ENCODE measurements at places on chromosomes 4 and X.

DNA sequence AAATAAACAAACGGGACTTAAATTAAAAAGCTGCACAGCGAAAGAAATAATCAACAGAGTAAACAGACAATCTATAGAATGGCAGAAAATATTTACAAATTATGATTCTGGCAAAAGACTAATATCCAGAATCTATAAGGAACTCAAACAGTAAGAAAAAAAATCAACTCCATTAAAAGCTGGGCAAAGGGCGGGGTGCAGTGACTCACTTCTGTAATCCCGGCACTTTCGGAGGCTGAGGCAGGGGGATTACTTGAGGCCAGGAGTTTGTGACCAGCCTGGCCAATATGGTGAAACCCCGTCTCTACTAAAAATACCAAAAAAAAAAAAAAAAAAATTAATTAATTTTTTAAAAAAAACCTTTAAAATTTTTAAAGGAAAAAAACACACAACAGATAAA is 109.0 kb downstream of the ATP11C start:
- no peak for DNase-seq

DNA sequence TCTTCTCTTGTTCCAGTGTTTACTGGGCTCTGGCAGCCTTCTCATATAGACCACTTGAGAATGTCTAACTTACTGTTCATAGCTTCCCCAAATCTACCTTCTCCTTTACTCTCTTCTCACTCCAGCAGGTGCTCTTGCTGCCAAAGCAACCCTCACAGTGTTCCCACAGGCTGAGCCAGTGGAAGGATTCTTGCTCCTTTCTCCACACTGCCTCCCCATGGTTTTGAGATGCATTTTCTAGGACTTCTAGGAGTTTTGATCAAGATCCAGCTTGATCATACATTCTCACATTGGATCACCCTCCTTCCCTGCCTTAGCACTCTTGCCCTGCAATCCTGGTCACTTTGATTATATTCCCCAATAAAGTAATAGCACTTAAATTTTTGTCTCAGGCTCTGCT is 230.8 kb downstream of the TMEM47 start:
- DNase-seq = no peak

- DNase-seq = no peak
These were observed 10.8 kb upstream of the C4orf54 start for GRCh38 chr4:99668472-99668871.

DNA sequence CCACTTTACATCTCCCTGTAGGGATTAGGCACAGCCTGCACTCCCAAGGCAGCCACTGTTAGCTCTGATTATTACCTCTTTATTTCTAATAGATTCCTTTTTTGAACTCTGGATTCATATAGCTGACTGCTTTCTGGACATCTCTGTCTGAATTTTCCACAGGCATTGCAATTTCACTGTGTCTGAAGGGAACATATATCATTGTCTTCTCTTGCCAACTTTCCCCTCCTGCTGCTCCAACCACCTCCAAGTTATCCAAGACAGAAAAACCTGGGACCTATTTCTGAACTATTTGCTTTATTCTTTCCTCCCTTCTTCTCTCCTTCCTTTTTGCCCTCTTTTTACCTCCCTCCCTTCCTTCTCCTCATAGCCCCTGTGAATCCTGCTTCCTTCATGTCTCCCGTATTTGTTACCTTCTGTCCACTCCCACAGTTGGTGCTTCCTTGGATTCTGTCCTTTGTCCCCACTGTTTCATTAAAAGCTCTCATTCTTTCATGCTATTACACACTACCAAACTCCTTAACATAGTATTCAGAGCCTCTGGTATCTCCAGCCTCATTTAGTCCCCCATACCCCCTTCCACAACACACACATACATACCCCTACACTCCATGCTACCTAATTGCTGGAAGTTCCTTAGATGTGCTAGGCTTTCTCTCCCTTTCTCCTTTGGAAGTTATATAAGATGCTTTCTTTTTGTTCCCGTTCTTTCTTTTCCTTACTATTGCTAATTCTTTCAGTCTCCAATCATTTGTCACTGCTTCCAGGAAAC is 34.7 kb downstream of the FGF2 start:
- no peak for DNase-seq

DNA sequence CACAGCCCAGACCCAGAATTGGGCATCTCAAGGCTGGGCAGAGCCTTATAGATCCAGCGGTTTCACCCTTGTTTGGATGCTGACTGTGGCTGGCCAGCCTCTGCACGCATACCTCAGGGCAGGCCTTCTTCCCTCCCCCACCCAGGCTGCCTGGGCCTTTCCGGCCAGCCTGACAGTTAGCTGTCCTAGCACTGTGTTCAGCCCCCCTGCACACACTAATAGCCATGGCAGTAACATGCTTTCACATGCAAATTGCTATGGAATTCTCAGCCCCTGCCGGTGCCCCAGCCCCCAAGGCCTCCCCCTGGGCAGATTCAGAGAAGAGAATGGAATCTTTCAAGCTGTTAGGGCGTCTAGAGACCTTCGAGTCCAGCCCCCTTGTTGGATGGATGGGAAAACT is 17.7 kb downstream of the EFNB1 start:
- no peak for DNase-seq

- DNase-seq = no peak
These were observed 75.1 kb upstream of the DDX3X start for GRCh38 chrX:41258871-41259270.

GRCh38 chrX:65596270-65597034 is 61.9 kb upstream of the LAS1L start:
- peak; percentile 33 for DNase-seq

DNA sequence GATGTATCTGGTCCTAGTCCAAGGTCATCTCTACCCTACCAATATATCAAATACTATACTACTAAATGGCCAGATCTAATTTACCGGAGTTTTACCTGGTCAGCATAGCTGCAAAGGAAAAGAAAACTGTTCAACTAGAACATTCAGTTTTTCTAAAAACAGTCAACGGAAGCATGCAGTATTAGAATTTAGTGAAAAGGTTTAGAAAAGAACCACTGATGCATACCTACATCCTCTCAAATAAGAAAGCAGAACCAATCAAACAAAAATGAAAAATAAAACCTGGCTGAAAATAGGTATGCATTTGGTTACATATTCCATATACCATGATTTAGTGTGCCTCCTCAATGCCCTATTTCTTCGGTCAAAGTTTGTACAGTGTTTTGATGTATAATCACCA is 140.0 kb downstream of the CHM start:
- DNase-seq = no peak

GRCh38 chrX:131061306-131061705 is 3.2 kb downstream of the ARHGAP36 start:
- DNase-seq = no peak

- DNase-seq = peak; percentile 36
These were observed 27.8 kb downstream of the PIR start for GRCh38 chrX:15465347-15465746.

DNA sequence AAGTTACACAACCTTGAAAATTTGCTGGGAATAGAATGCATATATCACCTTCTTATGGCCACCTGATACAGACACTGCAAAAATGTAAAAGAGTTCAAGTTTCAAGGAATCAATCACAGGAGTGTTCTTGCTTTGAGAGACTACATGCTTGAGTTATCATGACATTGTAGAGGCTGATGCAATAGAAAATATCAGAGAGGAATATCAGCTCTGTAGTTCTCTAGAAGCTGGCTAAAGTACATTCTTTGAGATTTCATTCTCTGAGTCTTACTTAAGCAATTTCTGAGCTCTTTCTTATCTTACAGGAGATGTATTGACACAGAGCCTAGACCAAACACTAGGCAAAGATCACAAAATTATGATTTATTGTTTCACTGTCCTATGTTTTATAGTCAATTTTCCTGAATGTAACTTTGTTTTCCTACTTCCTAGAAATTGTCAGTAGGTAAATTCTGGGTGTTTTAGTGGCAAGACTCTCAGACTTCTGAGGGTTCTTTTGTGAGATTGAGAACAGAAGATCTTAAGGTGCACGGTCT is 152.1 kb upstream of the HPGD start:
- DNase-seq = no peak

DNA sequence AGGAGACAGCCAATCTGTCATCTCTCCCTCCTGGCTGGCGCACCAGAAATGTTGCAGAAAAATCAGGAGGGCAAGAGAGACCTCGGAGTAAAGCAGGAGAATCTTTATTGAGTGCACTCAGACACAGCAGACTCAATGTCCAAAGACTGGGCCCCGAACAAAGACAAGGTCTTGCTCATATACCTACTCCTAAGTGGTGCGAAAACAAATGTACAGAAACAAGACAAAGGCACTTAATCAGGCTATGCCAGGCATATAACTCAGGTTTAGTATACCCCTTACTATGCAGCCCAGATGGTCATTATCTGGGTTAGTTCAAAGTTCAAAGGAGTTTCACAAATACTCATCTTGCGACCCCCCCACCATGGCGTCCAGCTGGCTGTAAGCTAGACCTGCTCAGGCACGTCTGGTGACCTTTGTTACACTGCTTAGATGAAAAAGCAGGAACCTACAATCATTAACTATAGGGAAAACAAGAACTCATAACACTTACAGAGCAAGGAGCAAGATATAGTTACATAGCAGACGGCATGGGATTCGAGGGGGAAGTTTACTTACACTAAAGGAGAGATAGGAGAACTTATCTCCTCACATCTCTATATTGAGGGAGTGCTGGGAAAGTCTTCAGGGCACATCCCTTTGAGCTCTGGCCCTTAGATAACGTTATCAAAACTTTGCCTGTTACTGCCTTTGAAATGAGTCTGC is 27.5 kb downstream of the SULT1E1 start:
- DNase-seq = no peak

GRCh38 chrX:80755174-80755573 is 54.5 kb downstream of the BRWD3 start:
- DNase-seq = no peak

DNA sequence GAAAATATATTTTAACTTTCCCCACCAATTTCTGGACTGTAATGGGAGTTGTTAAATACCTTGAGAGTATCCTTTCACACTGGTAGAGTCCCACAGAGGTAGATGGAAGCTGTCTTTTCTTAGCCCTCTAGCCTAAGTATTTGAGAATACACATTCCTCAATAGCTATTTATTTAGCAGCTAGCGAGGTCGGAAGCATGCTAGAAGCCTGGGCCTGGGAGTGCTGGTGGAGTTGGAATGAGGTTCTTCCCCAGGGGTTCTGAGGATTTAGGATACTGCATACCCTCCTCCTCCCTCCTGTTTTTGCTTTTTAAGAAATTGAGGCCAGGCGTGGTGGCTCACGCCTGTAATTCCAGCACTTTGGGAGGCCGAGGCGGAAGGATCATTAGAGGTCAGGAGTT is 999 bp upstream of the KLHL15 start:
- no peak for DNase-seq

DNA sequence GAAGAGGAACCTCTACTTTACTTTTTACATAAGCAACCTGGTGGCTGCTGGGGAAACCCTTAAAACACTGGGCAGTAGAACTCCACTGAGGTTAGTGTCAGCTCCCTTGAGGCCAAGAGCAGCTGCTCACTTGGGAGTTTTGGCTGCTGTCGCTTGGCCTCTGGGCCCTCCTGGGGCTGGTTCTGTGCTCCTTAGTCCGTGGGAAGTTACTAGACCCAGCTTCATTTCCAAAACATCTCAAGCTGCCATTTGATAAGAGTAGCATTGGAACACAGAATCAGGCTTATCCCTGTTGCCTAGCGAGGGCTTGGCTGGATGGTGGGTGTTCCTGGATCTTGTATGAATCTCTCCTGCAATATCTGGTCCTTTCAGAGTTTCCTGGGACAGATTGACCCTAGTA is 26.1 kb downstream of the RNF4 start:
- DNase-seq = no peak

DNA sequence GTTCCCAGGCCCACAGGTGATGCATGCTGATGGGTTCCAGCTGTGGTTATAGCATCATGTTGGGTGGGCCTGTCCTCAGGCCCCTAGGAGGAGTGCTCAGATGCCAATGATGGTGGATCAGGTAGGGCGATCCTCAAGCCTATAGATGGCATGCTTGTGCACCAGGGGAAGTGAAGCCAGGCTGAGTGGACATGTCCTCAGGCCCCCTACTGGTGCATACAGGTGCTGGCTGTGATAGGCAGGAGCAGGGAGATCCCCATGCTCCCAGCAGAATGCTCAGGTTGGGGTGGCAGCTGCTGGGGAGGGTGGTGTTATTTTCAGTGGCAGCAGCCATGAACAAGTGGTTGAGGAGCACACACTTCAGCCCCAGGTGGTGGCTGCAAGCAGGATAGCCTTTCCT is 96.0 kb downstream of the SMARCA1 start:
- DNase-seq = no peak

GRCh38 chr4:147724468-147725201 is 7.3 kb upstream of the ARHGAP10 start:
- DNase-seq = no peak

GRCh38 chr4:86910820-86911684 is 18.8 kb upstream of the C4orf36 start:
- no peak for DNase-seq

DNA sequence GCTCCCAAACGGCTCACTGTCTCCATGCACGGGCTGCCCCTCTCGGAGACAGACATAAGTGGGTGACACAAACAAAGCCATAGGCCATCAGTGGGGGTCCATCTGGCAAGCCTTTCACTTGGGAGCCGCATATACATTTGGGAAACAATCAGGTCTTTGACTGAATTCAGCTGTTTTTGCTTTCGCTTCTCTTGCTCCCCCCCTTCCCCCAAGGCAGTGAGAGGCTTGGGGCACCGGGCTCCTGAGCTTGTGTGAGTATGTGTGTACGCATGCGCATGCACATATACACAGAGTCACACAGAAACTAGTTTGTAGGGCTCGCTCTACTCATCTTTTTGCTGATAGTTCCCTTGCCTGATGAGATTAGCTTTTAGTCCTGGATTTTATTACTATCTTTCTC is 284.4 kb downstream of the AFF2 start:
- no peak for DNase-seq

DNA sequence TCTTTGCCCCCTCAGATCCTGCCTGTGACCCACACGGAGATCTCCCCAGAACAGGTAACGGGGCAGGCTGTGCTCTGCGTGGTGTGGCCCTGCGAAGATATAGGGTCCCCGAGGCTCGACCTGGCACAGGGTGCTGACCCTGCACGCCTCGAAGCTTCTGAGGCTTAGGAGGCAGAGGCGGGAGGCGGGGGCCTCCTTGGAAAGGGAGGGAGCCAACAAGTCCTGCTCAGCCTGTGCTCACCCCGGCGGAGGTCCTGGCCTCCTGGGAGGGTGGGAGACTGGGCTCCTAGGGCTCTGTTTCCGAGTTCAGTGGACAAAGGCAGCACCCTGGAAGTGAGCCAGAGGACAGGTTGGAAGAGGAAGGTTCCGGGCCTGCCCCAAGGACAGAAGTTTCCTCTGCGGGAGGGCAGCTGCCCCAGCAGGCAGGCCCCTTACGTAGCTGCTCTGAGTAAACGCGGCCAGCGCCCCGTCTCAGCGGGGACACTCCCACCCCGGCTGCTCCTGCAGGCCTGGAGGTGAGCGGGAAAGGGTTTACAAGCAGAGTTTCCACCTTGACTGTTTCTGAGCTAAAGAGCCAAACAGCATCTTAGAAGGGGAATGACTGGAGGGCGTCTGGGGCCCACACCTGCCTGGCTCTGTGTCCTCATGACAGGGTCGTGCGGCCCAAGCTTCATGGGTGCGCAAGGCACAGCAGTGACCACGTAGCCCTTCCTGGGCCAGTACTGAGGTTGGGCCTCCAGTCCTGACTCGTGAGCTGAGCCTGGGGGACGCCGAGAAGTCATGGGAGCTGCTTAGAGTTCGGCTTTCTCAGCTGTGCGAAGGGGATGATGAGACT is 16.1 kb downstream of the TMEM175 start:
- no peak for DNase-seq
